ENCODE measurements at places on chromosomes 4 and X. TPM values are rescaled to one million over a fixed set of nuclear protein-coding genes. Genes with fewer than 3 reads are reported as not detected.

GRCh38 chr4:17164666-17165065, 266.2 kb upstream of the LDB2 start:
- no peak for DNase-seq
- H3K4me1 ChIP-seq: peaks cover 17% of the 10 kb centered on the region
- H3K4me3 ChIP-seq: no peak overlapping the region
- no peak overlapping the region for H3K27ac ChIP-seq
- H3K36me3 ChIP-seq: peaks cover 4% of the 10 kb centered on the region

DNA sequence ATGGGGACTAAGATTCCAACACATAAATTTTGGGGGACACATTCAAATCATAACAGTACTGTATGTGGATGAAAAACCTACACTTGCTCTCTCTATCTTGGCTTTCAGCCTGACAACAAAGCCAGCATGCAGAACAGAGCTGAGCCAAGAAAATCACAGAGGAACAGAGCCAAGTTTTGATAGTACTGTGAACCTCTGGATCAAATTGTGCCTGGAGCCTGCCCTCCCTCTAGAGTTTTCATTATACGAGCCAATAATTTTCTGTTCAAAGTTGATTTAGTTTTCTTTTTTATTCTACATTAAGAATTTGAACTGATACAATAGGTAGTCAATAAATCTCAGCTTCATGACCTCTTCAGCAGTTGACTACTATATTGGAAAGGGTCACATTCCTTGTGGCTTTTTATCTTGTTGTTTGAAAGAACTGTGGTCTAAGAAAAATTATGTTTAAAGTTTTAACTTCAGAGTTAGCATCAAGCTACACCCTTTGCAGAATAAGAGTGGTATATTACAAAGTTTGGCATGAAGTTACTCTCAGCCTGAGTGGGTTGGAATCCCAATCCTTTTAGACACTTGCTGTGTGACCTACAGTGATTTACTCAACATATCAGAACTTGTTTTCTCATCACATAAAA, 31.1 kb downstream of the GRID2 start:
- H3K4me3 ChIP-seq: no peak overlapping the region
- H3K27ac ChIP-seq: no peak overlapping the region
- no peaks in the 10 kb centered on the region for H3K36me3 ChIP-seq
- H3K27me3 ChIP-seq: no peaks in the 10 kb centered on the region
- DNase-seq: no peak

DNA sequence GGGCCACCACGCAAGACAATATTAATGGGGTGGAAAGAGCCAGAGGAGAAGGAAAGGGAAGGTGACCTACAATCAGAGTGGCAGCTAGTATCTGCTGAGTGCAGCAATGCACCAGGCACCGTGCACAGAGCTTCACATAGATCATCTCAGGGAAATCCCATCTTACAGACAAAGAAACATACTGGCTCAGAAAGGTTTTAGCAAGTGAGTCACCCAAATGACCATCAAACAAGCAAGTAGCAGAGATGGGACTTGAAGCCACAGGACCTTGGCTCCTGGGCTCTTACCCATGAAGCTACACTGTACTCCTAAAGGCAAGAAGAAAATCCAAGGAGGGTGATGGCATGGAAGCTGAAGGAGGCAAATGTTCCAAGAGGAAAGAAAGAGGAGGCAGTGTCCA, 6.8 kb downstream of the ANXA5 start:
- H3K36me3 ChIP-seq: peaks cover 35% of the 10 kb centered on the region
- H3K27ac ChIP-seq: no peak overlapping the region
- H3K4me1 ChIP-seq: peaks cover 32% of the 10 kb centered on the region
- no peak overlapping the region for H3K4me3 ChIP-seq

DNA sequence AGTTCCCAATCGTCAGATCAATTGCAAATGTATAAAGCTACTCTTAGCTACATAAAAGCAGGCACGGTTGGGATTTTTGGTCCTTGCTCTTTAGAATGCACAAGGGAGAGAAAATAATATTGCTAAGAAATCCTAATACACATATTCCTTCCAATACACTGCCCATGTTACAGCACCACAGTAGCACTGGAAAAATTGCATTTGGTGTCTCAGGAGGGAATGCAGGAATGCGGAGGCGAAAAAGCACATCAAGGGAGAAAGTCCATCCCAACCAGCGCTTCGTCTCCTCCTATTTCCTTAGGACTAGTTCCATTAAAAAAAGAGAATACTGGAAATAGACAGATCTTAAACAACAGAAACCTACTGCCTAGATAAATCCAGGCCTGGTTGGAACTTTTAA, 23.9 kb downstream of the ADGRA3 start:
- H3K27ac ChIP-seq: no peak overlapping the region
- no peaks in the 10 kb centered on the region for H3K27me3 ChIP-seq

DNA sequence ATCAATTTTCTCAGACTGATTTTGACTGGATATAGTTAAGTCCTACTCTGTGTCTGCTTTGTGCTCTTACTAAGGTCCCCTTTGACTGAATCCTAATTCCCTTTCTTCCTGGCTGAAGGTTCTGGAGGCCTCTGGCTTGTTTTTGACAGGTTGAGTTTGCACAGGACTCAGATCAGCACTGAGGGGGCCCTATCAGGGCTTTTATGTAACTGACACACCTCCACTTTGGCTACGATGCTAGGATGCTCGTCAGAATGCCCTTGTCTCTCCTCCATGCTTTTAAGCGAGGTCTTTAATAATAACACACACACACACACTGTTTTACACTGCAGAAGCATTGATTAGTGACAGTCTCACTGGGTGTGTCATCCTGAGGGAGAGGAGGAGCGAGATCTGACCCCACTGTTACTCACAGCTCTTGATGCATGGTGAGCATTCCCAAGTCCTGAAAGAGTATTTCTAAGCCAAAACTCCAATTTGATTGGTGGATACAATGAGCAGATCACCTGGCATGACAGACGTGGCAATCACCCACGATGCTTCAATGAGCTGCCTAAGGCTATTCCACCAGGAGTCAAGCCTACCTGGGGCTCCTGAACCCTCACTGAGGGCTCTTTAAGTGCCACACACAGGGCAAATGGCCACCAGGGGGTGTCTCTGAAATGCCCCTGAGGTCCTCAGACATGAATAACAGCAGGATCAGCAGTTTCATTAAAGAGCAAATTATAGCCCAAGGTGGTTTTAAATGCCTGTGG, 130.4 kb upstream of the CPEB2 start:
- H3K4me3 ChIP-seq: no peak overlapping the region
- H3K27ac ChIP-seq: no peak overlapping the region
- H3K36me3 ChIP-seq: peaks cover 1% of the 10 kb centered on the region

DNA sequence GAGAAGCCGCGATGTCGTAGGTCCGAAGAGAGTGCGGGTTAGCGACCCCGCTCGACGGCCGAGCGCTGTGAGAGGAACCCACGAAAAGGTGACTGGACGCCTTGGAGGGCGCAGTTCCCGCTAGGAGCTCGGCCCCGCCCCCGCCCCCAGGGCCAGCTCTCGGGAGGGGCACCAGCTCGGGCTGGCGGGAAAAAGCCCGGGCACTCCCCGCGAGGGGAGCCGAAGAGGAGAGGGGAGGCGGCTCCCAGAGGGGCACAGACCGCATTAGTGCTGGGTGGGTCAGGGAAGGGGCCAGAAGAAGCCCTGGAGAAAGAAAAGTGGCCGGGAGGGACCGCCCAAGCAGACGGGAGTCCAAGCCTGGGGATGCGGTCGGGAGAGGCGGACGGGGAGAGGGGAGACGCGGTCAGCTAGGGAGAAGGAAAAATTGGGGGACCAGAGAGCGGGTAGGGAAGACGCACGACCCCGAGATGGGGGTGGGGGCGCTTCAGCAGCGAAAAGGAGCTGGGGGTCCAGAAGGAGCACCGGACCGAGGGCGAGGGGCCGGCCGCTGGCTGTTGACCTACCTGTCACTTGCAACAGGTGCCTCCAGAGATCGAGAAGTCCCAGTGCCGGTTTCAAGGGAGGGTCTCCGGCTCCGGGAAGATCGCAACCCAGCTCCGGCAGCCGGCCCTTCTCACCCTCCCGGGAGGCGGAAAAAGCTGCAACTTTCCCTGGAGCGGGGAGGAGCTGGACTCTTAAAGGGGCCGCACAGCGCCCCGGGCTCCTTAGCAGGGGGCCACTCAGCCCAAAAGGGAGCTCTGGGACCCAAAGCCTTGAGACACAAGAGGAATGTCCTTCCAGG, at the start of gene SYTL4:
SYTL4 (minus strand) TSS at position 681 of the 841 bp plus-strand sequence. CDS start 30,084 bp downstream, outside the sequence.
- DNase-seq: no peak
- H3K27me3 ChIP-seq: peaks cover 30% of the 10 kb centered on the region
- H3K27ac ChIP-seq: no peak within 1 kb of the TSS
- H3K4me3 ChIP-seq: no peak within 1 kb of the TSS
- no peaks in the 10 kb centered on the region for H3K36me3 ChIP-seq

DNA sequence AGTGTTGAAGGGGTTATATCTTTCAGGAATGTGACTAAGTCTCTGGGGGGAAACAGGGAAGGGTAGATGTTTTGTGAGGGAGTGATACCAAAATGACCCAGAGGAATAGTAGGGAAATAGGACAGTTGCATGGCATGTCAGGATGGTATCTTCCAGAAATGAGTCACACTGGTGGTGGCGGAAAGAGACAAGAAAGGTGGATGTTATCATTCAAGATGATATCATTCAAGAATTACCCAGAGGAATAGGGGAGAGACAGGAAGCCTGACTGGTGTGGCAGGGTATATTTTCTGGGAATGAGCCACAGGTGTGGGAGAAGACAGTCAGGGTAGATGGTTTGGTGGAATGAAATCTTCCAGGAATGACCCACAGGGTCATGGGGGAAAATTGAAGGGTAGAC, 61.1 kb downstream of the MAOA start:
- H3K27me3 ChIP-seq: no peaks in the 10 kb centered on the region
- no peaks in the 10 kb centered on the region for H3K4me1 ChIP-seq
- no peak overlapping the region for H3K27ac ChIP-seq
- no peaks in the 10 kb centered on the region for H3K36me3 ChIP-seq

DNA sequence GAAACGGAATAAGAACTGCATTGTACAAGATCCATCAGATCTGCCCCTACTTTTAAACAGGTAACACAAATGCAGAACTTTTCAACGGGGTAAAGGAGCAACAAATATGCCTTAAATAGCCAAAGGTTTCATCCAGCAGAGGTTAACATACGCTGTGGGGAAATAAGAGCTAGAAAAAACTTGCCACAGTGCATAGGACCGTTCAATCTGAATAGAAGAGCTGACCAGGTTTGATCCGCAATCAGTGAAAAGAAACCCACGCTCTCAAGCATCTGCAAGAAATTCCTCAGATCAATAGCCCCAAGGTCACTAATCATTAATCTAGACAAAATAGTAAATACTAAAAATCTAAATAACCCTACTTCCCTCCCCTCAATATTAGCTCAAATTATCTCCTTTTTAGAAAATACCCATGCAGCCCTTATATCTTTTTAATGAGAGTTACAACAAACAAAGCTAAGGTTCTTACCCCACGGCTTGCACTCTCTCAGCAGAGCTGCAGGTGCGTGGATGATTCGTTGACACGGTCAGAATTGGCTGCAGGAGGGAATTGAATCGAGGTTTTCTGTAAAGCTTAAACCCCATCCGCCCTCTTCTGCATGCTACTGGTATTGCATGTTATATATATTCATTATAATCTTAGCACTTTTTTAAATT, at the start of gene TLR10:
TLR10 (minus strand) TSS at position 539 of the 657 bp plus-strand sequence. CDS start 7,400 bp downstream, outside the sequence.
- peaks cover 1% of the 10 kb centered on the region for H3K27me3 ChIP-seq
- H3K36me3 ChIP-seq: peaks cover 2% of the 10 kb centered on the region
- no peak within 1 kb of the TSS for H3K4me3 ChIP-seq
- H3K4me1 ChIP-seq: peaks cover 11% of the 10 kb centered on the region
- no peak for DNase-seq

- no peak overlapping the region for H3K27ac ChIP-seq
- DNase-seq: no peak
- H3K27me3 ChIP-seq: no peaks in the 10 kb centered on the region
- no peak overlapping the region for H3K4me3 ChIP-seq
- H3K4me1 ChIP-seq: peaks cover 46% of the 10 kb centered on the region
Measured at GRCh38 chr4:121790976-121791375, 10.1 kb upstream of the EXOSC9 start.

DNA sequence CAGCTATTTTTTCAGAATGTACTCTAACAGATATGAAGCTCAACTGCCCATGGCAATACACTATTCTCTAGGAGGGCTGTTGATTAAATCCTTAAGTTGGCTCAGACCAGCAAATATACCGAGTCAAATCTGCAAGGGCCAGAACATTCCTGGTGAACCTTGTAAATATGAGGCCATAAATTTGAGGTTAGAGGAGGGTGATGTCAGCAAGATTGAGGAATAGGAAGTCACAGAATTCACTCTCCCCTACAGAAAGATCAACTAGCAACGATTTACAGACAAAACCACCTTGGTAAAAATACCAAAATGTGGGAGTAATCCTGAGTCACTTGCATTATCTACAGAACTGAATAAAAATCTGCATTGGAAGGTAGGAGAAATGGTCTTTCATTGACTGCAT, 399.3 kb downstream of the GPM6A start:
- no peaks in the 10 kb centered on the region for H3K27me3 ChIP-seq
- DNase-seq: no peak
- H3K4me1 ChIP-seq: no peaks in the 10 kb centered on the region
- H3K4me3 ChIP-seq: no peak overlapping the region
- H3K27ac ChIP-seq: no peak overlapping the region
- no peaks in the 10 kb centered on the region for H3K36me3 ChIP-seq

DNA sequence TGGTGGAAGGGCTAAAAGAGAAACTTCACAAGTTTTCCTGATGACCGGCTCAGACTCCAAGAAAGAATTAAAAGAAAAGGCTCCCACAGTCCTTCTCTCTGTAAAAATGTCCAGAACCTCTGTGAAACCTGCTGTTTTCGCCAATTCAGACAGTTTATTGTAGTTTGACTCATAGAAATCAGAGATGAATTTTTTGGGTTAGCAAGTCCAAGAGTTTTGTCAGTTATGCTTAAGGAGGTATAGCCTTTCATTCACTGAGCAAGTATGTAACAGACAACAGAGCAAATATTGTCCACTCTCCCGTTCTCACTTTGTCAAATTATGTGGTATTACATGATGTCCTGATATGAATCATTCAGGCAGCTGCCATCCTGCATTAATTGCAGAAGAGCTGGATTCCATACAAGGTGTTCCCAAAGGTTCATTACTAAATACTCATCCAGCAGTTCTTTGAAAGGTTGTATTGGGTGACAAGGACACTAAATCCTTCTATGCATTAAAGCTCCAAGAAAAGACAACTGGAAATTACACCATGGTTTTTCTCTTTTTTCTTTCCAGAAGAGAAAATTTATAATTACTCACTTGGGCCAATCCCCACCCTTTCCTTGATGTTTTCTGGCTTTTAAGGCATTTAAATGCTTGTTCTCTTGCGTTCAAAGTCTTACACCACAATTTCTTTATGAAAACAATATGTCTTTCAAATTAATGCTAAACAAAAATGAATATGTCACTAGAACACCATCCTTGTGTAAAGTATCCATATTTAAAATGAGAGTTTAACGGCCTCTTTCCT, 30.0 kb upstream of the PLAC1 start:
- no peak overlapping the region for H3K4me3 ChIP-seq
- no peaks in the 10 kb centered on the region for H3K27me3 ChIP-seq
- no peak overlapping the region for H3K27ac ChIP-seq

The SLC16A2 gene
- total RNA-seq: 0.08 TPM

The FATE1 gene
- total RNA-seq: not detected

The MAGEB17 gene
- not detected for total RNA-seq

The CFAP47 gene
- total RNA-seq: not detected

The SYP gene
- 3.3 TPM for total RNA-seq

The IL2RG gene
- total RNA-seq: 397 TPM

The ZRSR2 gene
- 20.6 TPM for total RNA-seq

The SERTM2 gene
- total RNA-seq: not detected

The RPA4 gene
- total RNA-seq: 0.78 TPM

Measured in activated T-helper 1 cell treated with anti-CD3 and anti-CD28 coated beads, Interleukin-12 subunit alpha, Interleukin-12 subunit beta, Interleukin-2, Interleukin-4 antibody, amounts not matched to agents 30 ng/mL and 10 ng/mL and 1 ng/mL, durations not matched to agents 14 hours and 24 hours and 36 hours (primary cell).